ENCODE measurements at places on chromosomes 3 and 15. TPM values are rescaled to one million over a fixed set of nuclear protein-coding genes. Genes with fewer than 3 reads are reported as not detected.

DNA sequence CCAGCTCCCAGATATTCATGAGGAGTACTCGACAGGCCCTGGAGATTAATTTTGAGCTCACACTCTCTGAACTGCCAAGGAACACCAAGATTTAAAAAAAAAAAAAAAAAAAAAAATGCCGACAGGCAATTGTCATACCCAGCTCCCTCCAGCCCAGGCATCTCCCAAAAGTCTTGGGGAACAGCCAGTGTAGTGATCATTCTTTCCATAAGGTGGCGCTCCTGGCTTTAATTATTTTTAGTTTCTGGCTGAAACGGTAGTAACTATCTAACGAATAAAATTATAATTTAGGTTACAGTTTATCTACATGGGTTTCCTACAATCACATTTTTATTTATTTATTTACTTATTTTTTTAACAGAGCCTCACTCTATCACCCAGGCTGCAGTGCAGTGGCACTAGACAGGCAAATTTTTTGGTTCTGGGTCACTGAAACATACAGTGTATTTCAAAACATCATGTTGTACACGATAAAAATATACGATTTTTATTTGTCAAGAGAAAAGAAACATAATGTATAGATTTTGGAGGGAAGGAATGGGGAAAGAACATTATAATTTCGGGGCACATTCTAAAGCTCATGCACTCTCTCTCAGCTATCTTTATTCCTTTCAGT, 157.3 kb downstream of the ADAMTS9 start:
- peak; percentile 62 for DNase-seq

DNA sequence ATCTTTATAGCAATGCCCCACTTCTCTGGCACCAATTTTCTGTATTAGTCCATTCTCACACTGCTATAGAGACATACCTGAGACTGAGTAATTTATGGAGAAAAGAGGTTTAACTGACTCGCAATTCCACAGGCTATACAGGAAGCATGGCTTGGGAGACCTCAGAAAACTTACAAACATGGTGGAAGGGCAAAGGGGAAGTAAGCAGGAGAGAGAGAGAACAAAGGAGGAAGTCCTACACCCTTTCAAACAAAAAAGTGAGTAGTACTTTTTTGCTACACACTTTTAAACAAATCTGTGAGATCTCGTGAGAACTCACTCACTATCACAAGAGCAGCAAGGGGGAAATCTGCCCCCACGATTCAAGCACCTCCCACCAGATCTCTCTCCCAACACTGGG, 67.8 kb upstream of the ZBED2 start:
- DNase-seq, result no peak

DNA sequence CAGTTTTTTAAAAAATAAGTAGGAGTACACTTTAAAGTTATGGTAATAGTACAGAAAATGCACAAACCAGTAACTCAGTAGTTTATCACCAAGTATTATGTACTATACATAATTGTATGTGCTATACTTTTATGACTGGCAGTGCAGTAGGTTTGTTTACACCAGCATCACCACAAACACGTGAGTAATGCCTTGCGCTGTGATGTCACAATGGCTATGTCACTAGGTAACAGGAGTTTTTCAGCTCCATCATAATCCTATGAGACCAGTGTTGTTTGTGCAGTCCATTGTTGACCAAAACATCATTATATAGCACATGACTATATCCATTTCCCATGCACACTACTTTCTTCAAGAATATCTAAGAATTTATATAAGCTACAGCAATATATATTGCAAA, 68.4 kb upstream of the TSPAN3 start:
- DNase-seq, result no peak

GRCh38 chr3:8825153-8825825, 55.9 kb upstream of the OXTR start:
- DNase-seq, result no peak

DNA sequence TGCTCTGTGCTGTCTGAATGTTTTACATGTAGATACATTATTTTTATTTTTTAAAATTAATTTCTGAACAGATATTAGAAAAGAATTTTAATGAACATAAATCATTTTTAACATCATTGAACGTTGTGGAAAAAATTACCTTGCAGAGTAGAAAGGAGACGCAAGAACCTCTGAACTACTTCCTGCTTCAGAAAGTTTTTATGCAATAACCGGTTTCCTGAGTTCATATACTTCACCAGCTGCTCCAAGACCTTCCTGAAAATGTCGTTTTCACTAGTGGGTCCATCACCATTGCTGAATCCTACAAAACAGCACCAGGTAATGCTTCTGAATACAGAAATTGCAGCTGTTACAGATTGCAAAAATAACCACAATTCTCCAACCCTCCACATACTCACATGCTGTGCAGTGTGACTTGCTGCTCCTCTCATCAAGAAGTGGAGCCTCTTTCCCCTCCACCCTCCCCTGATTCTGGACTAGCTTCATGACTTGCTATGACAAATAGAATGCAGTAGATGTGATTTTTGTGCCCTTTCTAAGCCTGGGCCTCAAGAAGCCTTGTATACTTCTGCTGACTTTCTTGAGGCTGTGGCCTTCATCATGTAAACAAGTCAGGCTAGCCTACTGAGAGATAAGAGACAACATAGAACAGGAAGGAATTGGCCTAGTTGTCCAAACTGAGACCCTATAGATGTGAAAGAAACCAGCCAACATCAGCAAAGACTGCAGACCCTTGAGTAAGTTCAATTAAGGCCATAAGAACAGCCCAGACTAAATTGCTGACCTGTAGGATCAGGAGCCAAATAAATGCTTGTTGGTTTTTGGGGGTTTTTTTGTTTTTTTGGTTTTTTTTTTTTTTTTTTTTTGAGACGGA, 80.4 kb downstream of the TRANK1 start:
- DNase-seq, result no peak

DNA sequence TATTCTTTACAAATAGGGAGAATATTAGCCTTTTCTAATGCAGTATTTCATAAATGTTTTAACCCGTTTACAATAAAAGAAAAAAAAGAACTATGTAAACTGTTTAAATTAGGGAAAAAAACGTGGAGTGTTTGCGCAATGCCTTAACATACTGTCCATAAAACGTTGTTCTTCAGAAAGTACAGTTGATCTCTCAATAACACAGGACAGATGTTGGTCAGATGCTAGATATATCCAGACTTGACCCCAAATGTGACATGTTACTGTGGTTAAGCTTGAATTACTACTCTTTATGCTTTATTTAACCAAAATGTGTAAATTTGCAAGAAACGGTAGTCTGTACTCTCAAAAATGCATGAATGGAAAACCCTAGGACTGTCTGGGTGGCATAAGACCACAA, 110.3 kb downstream of the PLOD2 start:
- no peak for DNase-seq

Gene AGTR1
- total RNA-seq, result 0.15 TPM

Gene HGD
- 0.11 TPM for total RNA-seq

Gene ISLR
- total RNA-seq, result not detected

Gene TMEM207
- not detected for total RNA-seq

Gene RARB
- total RNA-seq, result not detected

Gene NDUFB4
- 239 TPM for total RNA-seq

Gene KIF23
- 87.0 TPM for total RNA-seq

Gene ACVR2B
- total RNA-seq, result 1.8 TPM

Gene DPPA2
- total RNA-seq, result not detected

Gene LHFPL4
- total RNA-seq, result not detected
